ENCODE measurements at places on chromosomes 2 and 18.
A peak's percentile ranks its signal among the peaks of the same experiment; 100 is the strongest.

DNA sequence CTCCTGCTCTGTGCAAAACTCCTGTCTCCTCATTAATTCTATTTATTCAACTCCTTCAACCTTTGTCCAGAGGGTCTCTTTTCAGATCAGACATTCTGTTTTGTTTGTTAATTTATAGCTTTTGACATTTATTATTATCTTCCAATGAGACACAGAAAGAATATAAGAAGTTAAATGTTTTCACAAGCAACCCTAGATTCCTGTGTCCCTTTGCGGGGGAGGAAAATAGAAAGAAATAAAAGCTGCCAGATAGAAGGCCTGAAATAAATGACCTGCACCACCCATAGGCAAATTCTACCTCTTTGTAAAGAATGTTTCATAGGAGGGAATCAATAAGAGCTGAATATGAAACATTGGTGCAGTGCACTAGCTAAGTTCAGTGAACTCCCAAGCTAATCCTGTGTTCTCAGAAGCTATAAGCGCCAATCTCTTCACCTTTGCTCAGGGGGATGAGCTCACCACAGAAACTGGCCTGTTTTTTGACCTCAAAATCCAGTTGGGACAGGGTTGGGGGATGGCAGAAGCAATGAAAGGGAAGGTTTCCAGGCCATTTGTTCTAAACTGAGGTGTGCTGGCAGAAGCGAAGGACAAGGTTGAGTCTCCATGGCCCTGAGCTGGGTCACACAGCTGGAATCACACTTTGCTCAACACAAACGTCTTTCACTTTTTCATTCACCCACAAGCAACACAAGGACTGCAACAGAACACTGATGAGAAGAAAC lies 258.6 kb downstream of the NRXN1 start:
- DNase-seq = no peak

DNA sequence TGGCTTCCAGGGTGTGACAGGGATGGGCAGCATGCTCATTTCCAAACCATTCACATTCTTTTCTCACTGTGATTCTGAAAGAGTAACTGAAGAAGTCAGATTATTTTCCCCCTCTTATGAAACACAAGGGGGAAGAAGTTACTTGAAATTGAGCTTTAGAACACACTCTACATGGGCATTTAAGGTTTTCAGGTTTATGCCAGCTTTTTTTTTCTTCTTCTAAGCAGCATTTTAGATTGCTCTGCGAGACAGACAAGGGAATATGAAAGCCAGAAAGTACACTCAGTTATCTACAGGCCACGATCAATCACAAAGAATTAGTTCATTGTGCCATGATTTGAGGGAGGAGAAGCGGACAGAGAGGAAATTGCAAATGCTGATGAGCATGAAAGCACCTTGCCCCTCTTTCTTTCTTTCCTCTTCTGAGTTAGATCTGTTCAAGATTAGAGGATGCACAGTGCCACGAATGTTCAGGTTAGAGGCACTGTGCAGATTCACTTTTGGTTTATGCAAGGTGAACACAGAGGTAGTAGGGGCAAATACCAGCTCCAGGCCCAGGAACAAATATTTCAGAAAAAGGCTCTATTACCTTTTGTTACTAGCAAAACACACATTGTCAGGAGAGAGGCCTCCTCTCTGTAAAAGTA lies 49.2 kb downstream of the CXCR4 start:
- no peak for DNase-seq

DNA sequence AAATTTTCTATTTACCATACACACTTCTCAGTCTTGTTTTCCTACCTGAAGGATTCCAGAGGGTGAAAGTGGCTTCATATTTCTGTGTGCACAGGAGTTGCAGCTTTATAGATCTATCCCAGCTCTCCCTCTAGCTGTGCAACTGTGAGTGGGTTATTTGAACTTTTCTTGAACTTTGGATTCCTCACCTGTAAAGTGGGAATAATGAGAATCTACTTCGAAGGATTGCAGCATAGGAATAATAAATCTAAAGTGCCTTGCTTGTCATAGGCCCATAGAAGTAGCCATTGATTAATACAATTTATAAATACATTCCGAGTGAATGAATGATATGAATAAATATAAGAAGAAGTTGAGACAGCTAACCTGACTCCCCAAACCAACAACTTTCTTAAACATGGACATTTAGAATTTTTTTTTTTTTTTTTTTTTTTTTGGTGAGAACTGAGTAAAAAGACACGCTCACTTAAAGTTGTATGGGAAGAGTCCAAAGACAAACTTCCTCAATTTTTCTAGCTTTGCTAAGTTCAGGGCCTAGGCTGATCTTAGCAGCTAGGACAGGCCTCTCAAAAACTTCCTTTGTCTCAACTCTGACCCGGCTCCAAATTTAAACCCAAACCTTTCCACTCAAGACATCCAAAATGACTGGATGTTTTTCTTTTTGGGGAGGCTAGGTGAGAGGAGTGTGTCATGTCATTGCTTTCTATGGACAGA lies 203.3 kb upstream of the FBXO11 start:
- no peak for DNase-seq

DNA sequence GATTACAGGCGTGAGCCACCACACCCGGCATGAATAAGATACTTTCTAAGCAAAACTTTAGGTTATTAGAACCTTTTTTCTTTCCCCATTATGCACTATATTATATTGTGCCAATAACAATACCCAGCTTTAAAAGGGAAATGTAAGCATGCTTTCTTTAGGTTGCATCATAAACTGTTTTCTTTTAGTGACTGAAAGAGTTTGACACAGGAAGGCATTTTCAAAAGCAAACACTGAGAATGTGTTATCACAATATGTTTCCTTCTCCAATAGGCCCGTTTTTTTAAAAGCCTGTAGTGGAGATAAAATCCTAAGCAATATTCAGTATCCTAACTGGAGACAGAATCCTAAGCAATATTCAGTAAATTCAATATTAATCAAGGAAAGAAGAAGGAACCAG lies 16.7 kb upstream of the EPB41L5 start:
- no peak for DNase-seq

DNA sequence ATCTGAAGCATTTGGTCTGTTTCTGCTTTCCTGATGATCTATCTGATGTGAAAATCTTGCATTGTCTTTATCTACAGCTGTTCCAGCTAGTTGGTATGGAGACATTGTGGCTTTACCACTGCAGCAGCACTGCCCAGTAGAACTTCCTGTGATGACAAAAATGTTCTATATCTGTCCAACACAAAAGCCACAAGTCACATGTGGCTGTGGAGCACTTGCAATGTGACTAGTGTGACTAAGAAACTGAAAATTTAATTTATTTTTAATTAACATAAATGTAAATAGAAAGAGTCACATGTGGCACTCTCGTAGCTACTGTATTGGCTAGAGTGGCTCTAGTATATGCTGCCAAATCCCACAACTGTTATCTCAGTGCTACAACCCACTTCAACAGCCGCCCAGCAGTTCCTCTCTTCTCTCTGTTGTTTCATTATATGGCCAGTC lies 425.7 kb downstream of the SETBP1 start:
- DNase-seq = no peak

GRCh38 chr18:54238173-54238936 lies 13.9 kb upstream of the MBD2 start:
- DNase-seq = no peak

DNA sequence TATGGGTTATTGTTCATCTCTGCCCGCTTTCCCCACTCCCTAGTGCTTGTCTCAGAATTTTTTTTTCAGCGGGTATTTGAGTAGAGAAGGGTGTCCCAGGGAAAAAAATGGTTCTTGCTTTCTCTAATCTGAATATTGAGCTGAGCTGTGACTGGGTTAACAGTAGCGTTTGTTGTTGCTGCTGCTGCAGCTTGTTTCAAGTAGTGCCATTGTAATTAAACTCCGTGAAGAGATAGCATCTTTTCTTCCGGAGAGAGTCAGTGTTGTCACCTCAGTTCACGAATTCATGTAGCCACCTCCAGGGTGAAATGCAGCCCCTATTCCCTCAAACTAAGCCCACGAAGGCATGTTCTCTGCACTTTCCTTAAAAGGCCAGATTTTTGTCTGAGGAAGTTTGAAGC lies 1.5 kb upstream of the AAK1 start:
- DNase-seq = peak; percentile 22

- DNase-seq = no peak
Measured at GRCh38 chr2:152103271-152103670, 4.4 kb upstream of the CACNB4 start.

GRCh38 chr2:205682239-205682970 lies at the start of gene NRP2:
Gene NRP2, plus strand, starts transcription at chr2:205682501. Its CDS starts 790 bp downstream, at chr2:205683291.
- peak; percentile 68 for DNase-seq

DNA sequence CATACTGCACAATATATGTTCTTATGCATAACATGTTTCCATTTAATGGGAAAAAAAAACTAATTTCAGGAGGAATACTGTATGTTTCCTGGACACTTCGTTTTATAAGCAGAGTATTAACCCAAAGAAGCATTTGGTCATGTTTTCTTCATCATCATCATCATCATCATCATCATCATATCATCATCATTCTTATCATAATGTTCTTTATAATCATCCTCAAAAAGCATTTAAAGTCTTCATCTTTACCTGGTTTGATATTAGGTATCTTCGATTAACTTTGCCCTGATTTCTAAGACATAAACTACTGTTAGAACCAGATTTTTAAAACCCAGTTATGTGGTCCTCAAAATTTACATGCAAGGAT lies 47.9 kb downstream of the ZEB2 start:
- DNase-seq = no peak

DNA sequence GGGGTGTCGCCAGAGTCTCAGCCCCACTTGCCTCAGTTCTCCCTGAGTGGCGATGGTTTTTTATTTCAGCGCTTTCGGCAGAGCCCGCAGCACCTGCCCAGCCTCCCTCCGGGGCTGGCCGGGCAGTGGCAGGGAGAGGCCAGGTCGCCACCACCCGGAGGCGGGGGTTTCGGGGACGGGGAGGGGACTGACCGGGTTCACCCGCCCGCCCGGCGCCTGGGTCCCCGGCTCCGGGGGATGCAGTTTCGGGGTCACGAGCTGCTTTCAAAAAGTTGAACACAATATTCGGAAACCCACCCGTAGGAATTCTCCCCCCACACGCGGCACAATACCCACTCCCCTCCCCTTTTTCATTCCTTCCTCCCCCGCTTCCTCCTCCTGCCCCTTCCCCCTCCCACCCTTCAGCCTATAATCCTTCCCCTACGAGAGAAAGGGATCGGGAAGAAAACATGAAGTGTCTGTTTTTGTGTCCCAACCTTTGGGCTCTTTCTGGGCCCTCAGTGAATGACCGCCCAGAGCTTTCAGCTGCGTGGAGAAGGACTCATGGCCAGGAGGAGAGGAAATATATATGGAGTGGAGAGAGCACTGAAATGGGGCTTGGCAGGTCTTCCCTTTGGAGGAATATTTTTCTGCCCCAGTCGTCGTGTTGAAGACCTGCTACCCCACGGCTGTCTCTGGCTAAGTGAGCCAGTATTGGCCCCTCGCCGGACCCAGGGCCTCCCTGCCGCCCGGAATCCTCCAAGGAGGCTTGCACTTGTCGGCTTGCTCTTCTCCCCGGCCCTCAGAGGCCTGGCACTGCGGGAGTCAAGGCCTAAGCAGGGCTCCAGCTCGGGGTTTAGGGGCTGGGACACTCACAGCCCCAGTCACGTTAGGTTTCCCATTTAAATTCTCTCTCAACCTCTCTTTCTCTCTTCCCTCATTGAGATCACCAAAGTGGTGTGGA lies 2.1 kb upstream of the SIX3 start:
- no peak for DNase-seq

GRCh38 chr2:20177556-20178248 lies 47.2 kb downstream of the SDC1 start:
- no peak for DNase-seq

GRCh38 chr18:39845106-39845505 lies 2109.9 kb upstream of the PIK3C3 start:
- DNase-seq = no peak

DNA sequence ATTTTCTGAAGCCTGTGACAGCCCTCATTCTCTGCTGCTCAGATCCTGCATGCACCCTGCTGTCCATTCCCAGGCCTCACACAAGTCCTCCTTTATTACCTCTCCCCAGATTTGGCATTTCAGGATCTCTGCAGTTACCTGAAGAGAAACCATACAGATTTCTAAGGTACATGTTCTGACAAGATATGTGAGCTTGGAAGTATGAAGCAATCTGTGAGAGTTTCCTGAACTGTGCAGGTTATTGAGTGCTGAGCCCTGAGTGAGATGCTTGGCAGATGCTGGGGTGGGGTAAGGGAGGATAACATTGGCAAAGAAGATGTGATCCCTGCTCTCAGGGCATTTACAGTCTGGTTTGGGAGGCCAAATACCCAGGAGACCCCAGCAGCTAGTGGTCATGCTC lies 122.1 kb upstream of the STPG4 start:
- no peak for DNase-seq

DNA sequence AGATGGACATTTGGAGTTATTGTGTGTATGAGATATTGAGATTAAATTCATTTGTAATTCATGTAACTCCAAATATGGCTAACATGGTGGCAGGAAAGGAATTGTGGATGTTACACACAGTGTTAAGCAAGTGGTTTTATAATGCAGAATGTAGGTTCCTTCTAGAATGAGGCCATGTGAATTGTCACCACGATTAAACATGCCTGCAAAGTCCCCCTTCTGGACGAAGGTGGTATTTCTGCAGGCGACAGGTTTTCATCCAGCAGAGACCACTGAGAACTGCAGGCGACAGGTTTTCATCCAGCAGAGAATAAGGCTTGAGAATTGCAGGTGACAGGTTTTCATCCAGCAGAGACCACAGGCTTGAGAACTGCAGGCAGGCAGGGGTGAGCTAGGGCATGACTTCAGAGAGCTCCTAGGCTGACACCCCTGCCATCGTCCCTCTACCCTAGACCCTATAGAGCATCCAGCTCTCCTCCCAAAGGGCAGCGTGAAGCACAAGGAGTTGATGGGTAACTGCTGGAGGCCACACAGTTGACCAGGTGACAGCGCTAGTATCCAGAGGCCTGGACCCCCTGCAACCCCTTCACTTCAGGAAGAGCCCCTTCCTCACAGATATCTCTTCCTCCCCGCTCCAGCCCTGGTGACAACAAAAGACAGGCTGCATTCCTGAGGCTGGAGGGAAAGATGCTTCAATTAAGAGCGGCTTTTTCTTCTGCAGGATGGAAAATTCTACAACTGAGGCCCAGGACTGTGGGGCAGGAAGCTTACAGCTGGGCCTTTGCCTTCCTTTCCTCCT lies 175.8 kb downstream of the LOXHD1 start:
- no peak for DNase-seq

GRCh38 chr18:34039201-34039600 lies 185.5 kb downstream of the NOL4 start:
- DNase-seq = no peak

DNA sequence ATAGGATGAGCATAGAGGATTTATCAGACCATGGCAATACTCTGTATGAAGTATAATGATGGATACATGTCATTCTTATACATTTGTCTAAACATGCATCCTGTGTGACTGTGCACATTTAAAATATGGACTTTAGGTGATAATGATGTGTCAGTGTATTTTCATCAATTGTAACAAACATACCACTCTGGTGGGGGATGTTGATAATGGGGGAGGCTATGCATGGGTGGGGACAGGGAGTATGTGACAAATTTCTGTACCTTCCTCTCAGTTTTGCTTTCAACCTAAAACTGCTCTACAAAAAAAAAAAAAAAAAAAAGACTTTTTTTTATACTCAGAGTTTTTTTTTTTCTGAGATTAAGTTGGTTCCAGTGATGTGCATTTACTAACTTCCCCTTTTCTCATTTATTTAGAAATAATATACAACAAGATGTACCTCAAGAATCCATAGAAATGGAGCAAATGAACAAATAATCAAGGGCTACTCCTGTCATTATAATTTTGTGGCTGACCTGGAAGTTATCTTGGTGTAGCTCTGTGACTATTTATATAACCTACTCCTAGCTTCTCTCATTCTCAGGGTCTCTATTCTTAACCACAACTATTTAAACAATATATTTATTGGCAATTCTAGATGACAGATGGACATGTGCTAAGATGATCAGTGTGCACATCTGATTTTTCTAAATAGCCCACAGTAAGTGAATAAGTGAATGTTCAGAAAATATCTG lies 108.9 kb upstream of the ITGA4 start:
- DNase-seq = no peak
